ENCODE measurements at places on chromosomes 5 and 9.
A peak's percentile ranks its signal among the peaks of the same experiment; 100 is the strongest.

GRCh38 chr5:54533541-54534190 lies 16.1 kb downstream of the SNX18 start:
- DNase-seq: no peak

- DNase-seq: peak; percentile 49
These were observed 16.8 kb upstream of the ACTBL2 start for GRCh38 chr5:57499262-57500050.

- no peak for DNase-seq
These were observed 283.3 kb downstream of the PJA2 start for GRCh38 chr5:109126481-109126880.

DNA sequence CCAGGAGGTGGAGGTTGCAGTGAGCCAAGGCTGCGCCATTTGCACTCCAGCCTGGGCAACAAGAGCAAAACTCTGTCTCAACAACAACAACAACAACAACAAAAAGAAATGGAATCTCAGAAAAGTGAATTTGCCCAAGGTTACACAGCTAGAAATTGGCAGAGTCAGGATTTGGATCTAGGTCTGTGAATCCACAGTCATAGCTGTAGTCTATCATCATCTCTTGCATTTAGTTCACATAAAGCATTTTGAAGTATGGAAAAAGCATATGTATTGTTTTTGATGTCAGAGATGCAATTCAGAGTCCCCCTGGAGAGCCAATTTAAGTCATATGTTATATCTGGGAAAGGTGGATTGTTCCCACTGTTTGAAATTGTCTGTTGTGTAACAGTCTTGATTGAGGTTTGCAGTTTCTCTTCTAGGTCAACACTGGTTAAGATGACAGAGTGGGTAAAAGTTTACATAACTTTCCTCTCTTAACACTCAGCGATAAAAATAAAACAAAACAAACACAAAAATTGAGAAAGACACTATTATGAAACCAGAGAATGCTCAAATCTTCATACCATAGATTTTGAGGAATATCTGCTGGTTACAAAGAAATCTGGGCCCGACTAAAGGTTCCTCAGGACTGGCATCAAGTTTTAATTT lies 21.5 kb upstream of the GPR21 start:
- DNase-seq: peak; percentile 64

DNA sequence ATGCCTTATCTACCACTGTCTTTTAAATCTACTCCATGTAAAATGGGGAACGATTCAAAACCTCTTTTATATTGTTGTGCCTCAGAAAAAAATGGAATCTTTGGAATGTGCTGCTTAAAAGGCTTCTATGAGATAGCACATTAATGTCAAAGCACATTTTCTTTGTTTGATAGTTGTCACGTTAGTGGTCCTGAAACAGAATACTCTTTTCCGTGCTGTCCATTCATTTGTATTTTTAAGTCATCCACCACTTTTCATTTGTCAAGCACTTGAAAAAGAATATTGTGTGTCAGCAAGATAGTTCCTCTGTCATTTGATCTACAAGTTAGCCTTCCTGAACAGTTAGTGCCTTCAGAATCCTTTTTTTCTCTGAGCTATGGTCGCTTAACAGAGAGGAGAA lies 246.9 kb downstream of the MAST4 start:
- no peak for DNase-seq

- DNase-seq: no peak
These were observed 29.5 kb upstream of the ADRB2 start for GRCh38 chr5:148796936-148797335.

- peak; percentile 16 for DNase-seq
These were observed 16.5 kb downstream of the GRXCR2 start for GRCh38 chr5:145856285-145856818.

GRCh38 chr9:113660196-113660595 lies 196.7 kb downstream of the RGS3 start:
- DNase-seq: no peak

- DNase-seq: no peak
These were observed 56.7 kb downstream of the TSSK1B start for GRCh38 chr5:113378081-113378480.
